Aorta (tissue), 5 donors: ENCODE measurements at places on chromosomes 1 and 21.

DNA sequence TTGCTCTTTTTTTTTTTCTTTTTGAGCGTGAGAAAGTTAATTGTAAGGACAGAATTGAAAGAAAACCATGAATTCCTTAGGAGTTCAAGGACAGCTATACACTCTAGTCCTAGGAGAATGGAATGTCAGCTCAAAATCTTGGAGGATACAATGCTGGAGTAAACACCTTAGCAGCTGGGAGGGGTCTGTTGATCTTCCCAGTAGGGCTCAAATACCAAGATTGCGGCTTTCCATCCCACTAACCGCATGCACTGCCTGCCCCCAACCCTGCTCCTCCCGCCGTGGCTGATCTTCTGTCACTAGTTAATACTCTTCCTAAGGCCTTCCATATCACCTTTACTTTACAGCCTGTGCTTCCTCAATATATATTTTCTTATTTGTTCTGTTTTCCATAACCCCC is 2.6 kb upstream of the PDC start:
- DNase-seq, result no peak

- no peak for DNase-seq
These were observed 228.2 kb downstream of the KIF26B start for GRCh38 chr1:245382981-245383380.

GRCh38 chr1:33394770-33395169 is 36.1 kb downstream of the PHC2 start:
- no peak for DNase-seq

DNA sequence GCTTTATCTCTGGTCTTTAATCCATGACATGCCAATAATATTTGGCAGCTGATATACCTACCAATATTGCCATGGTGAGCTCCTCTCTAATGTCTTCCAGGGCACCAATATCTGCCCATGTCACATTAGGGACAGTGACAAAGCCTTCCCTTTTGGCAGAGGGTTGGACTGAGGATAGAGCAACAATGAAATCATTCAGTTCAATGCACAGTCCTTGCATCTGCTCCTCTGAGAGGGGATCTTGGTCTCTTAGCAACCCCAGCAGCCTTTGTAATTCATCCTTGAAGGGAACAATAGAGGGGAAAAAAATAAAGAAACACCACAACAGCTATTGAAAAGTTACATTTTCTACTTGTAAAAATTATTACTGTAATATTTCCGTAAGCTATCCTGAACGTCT is 42.3 kb downstream of the NVL start:
- DNase-seq, result no peak

DNA sequence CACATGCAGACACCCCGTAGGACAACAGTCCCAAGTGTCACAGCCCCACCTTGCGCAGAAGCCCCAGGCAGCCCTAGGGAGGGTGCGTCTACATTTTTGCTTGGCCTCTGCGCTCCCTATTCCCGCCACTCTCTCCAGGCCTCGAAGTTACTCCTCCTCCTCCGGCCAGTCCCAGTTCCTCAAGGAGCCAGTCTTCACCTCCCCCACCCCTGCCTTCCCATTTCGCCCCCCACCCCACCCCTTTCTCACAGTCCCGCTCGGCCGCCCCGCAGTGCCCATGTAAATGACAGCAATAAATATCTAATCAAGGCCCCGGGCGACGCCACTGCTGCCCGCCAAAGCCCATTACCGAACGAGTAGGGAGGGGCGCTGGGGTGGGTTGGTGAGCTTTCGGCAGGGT is 3.2 kb downstream of the DMBX1 start:
- DNase-seq, result no peak

- no peak for DNase-seq
These were observed 151.7 kb downstream of the DAB1 start for GRCh38 chr1:57272150-57272549.

GRCh38 chr1:18513995-18514394 is 33.3 kb downstream of the KLHDC7A start:
- no peak for DNase-seq

DNA sequence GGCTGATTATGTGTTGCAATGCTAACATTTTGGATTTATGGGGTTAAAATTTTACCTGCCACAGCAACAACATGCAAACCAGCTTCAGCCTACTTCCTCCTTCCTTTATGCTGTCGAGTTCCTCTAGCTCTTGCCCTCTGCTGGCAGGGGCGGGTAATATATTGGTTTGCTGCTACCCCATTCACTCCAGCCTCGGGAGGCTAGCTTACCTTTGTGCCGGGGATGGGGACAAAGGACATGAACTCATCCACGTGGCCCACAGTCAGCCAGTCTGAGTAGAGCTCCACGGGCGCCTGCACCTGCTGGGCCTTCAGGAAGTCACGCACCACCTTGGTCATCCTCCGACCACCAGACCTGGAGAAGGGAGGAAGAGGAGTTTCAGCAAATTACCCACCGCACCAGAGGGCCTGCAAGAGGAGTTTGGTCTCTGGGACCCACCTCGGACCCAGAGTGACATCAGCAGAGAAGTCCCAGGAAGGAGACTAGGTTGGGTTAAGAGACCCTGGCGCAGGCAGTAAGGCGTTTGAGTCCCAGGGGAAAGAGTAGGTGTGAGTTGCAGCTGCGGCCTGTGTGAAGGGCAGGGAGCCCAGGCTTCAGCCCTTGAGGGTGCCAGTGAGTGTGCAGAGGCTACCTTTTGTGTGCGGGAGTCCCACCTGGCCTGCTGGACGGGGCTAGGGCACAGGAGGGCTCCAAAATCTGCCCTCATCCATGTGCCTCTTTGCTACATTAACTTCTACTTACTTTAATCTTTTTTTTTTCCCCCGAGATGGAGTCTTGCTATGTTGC is 21.8 kb upstream of the SDHB start:
- no peak for DNase-seq

DNA sequence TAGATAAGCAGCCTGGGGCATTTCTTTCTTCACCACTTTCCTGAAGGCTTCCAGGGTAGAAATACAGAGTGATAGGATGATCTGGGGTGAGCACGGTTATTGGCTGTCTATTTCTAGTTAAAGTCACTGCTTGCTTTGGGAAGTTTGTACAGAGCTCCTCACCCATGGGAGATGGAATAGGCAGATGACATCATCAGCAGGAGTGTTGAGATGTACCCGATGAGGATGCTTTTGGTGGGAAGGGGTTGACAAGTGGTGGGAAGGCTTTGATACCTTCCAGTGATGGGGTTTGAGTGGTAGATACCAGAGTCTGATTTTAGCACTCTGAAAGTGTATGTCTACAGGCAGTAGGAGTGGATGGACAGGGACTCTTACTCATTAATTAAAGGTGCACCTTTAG is 112.6 kb downstream of the BRINP2 start:
- no peak for DNase-seq

DNA sequence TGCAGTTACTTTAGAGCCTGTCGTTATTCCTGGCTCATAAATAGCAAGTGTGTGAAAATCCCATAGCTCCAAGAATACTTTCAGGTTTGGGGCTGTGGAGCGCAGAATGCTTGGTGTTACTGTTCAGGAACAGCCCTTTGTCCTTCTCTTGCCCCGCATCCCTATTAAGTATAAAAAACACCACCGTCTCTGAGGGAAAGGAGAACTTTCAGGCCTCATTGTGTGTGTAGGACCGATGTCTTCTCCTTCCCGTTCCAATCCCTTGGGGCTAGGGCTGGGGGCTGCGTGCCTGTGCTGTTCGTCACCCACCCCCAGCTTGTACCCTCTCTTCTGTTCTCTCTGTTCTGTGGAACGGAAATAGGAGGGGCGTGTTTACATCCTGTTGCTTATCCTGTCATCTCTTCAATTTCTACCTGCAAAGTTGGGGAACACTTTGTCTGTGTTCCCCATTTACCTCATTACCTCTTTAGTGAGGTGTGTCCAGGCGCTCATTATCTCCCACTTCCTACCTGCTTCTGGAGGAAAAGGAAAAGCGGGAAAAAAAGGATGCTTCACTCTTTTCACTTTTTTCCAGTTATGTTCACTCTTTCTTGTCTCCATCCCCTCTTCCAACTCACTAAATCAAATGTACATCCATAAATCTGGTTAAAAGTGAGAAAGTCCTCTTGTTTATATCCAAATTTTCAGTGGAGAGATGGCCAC is 788 bp upstream of the TXNIP start:
- no peak for DNase-seq

DNA sequence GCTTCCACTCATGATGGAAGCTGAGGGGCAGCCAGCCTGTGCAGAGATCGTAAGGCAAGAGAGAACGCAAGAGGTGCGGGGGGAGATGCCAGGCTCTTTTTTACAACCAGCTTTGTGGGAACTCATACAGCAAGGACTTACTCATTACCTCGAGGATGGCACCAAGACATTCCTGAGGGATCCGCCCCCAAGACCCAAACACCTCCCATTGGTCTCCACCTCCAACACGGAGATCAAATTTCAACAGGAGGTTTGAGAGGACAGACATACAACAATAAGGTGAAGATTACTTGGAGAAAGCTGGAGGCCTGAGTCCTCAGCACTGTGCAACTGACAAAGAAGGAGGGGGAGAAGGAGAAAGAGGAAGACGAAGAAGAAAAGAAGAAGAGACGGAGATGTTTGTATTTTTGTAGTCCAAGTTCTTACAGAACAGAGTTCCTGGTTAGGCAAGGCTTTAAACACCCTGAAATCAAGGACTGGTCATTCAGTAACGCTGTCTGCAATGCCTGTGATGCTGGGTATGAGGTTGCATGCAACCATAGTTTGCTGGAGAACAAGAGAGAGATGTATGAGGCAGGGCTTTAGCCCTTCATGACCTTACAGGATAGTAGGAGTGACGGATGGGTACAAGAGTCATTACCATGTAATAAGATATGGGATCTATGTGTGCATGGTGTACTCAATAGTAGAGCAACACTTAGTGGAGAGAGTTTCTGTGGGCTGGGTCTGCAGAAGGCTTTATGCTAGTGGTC is 19.7 kb upstream of the GALNT2 start:
- no peak for DNase-seq

GRCh38 chr1:58808077-58808476 is 24.2 kb upstream of the JUN start:
- no peak for DNase-seq

GRCh38 chr1:15290382-15290781 is 43.4 kb downstream of the FHAD1 start:
- no peak for DNase-seq

GRCh38 chr1:51990478-51990965 is at the start of gene RAB3B:
TSS of gene RAB3B (minus strand) at chr1:51990700. CDS start at chr1:51977117, 13,583 bp downstream.
- peak; percentile 52 for DNase-seq

DNA sequence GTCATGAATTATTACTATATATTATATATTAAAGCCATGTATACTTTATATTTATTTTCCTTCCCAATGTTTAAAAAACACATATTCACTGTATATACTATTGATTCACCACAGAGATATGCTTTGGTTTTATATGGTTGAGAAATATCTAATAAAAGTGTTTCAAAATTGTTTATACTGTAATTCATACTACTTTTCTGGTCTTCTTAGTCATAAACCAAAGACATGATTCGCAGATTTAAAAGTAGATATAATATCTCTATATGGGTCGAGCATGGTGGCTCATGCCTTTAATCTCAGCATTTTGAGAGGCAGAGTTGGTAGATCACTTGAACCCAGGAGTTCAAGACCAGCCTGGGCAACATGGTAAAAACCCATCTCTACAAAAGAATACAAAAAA is 738.4 kb downstream of the USP25 start:
- no peak for DNase-seq

DNA sequence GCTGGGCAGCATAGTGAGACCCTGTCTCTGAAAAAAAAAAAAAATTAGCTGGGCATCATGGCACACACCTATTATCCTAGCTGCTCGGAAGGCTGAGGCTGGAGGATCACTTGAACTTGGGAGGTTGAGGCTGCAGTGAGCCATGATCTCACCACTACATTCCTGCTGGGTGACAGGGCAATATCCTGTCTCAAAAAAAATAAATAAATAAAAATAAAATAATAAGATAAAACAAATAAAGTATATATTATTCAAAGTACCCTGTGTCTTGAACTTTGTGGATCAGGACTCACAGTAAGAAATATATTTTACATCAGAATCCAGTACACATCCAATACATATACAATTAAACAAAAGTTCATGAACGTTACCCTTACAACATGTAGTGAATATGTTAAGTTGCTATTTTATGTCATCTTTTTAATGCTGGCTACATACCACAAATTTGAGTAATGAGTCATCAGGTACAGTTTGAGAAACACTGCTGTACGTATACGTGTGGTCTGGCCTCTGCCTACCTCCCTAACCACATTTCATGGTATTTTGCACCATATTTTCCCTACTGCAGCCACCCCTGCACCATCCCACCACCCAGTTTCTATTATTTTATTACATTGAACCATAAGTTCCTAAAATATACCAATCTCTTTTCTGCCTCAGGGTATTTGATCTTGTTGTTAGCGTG is 4.4 kb downstream of the NME7 start:
- no peak for DNase-seq

DNA sequence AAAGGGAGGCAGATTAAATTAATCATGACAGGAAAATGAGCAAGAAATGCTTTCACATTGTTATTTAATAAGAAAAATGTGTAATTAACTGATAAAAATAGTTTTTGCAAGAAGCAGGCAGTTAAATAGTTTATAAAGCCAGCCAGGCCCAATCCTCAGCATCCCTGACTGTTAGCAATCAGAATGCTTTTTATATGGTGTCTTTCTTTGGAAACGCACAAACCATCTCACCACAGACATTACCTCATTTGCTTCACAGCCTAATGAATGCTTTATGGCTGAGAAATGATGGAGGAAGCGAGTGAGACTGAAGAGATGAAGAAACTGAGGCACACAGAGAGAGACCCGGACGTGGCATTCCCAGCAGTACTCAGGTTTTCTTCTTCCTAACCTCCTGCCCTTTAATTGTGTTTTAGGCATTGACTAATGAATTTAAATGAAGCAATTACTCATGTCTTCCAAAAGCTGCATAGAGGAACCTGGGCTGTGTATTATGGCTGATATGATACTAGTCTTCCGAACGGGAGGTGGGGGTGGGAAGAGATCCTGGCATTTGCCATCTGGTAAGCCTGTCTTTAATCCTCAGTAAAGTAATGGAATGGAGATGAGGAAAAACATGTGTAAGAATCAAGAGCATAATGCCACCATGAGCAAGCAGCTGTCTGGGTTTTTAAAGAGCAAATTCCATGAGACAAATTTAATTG is 116.1 kb upstream of the LMO4 start:
- DNase-seq, result no peak

DNA sequence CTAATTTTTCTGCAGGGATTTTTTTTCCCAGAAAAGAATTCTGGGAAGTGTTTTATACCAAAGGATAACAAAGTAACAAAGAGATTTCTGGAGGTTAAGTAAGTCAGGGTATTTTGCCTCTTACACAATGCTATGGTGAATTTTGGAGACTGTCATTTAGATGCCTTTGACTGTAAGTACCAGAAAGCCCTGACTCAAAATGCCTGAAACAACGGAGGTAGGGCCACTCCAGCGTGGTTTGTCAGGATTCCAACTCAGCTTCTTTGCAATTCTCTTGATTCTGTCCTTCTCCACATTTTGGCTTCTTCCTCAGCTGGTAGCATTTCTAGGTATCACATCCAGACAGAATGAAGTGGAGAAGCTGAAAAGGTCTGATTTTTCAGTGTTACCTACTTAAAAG is 106.5 kb downstream of the UCHL5 start:
- DNase-seq, result no peak

GRCh38 chr21:45572231-45572630 is 30.0 kb upstream of the SLC19A1 start:
- peak; percentile 51 for DNase-seq
